Fibroblast of lung (primary cell): ENCODE measurements at places on chromosomes 1 and 21.
A peak's percentile ranks its signal among the peaks of the same experiment; 100 is the strongest.

DNA sequence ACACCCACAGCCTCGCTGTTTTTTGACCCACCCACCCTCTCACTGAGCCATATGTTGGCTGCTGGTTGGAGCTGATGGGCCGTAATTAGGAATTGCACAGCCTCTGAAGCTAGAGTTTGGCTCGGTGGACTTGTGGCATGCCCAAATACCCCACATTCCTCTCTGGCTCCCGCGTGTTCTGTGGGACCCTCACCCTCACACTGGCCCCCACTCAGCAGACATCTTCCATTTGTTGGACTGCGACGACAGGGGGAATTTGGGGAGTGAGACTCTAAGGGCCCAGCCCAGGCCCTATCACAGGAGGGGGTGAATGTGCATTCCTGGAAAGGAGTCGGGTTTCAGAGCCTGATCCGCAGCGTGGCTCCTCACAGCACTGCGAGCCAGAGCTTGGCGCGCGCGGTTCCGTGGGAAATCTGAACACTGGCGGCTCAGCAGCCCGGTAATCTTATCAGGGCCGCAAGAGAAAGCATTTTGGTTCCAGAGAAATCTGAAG is 5.2 kb downstream of the RCSD1 start:
- peak; percentile 26 for DNase-seq

DNA sequence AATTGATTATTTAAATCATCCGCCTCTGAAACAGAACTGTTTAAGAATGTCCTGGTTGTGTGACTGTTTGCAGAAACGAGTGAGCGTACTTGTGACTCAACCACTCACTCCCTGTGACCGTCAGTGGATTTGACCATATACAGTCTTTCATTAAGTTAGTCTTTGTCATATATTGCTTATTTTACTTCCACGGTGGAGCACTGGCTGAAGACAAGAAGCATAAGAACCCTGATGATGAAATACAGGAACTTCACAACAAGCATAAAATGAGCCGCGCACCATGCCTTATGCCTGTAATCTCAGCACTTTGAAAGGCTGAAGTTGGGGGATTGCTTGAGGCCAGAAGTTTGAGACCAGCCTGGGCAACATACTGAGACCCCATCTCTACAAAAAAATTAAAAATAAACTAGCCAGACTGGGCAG is 194.0 kb downstream of the TOMM20 start:
- DNase-seq = peak; percentile 88

DNA sequence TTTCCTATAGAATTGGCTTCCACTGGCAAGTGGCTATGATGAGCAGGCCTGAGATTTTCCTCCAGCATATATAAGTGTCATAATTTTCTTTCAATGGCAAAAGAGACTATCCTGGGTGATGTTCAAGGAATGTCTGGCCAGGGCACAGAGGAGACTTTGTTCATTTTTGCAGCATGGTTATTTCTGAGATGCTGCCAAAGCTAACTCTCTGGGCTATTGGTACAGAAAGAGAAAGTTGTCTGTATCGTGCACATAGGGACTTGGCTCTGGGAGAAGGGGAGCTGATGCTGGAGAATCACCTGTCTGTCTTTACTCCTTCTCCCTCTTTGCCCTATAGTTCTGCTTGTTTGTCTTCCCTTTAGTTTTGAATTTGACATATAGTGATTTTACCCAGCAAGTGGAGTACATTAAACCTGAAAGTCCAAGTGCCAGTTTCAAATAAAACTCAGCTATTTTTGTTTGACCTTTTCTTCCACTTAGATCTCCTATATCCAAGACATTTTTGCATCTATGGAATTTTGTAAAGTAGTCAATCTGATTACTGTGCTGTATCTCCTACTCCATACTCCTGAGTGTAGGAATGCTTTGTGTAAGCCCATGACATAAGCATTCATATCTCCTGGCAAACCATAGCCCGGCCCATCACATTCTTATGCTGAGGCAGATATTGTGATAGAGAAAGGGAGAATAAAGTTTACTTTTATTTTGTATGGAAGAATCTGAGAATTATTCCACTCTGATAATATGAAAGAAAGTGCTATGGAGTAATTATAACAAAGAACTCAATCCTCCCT is 3.9 kb downstream of the FNDC7 start:
- DNase-seq = peak; percentile 54

DNA sequence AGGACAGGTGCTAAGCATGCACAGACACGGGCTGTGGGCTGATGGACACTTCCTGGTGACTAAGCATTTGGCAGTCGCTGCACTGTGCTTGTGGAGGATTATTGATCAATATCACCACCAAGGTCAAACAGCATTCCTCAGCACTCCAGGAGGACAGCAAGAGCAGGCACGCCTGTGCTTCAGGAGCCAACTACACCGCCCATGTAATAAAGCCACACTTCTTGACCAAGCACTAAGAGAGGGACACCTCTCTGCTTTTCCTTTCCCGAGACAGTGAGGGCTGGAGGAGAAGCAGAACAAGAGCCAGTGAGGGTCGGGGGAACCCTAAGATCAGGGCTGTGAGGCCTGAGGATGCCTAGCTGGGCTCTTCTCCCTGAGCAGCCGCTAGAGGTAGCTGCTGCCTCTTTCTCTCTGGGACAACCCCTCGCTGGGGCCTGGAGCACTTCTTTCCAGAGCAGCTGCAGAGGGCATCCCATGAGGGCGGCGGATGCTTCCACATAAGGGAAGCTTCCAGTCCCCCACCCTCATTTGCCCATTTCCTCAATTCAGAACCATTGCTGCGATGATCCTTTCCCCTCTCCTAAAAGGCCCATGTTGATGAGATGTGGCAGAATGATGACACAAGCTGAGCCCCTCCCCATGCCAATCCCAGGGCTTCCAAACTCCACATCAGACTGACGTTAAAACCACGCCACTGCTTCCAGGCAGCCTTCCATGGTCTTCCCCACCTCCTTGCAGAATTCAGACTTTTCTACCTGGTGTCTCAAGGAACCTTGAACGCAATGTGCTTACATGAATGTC is 19.1 kb downstream of the RAB7B start:
- DNase-seq = peak; percentile 62

GRCh38 chr1:164777518-164777917 is 218.5 kb downstream of the PBX1 start:
- DNase-seq = no peak

DNA sequence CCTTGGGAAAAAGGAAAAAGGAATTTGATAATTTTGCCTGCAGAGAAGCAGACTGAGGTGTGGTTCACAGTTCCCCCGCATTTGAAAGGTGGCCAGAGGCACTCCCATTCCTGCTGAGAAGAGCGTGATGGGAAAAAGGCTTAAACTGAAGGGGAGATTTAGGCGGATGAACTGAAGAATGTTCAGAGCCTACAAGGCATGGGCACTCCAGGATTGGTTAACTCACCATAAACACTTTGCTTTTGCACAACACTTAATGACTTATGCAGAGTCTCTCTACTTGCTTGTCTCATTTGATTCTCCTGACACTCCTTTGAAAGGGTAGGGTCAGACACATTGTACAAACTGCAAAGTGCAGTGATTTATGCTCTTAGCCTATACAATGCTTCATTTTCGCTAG is 119.6 kb upstream of the RUNX1 start:
- peak; percentile 41 for DNase-seq

DNA sequence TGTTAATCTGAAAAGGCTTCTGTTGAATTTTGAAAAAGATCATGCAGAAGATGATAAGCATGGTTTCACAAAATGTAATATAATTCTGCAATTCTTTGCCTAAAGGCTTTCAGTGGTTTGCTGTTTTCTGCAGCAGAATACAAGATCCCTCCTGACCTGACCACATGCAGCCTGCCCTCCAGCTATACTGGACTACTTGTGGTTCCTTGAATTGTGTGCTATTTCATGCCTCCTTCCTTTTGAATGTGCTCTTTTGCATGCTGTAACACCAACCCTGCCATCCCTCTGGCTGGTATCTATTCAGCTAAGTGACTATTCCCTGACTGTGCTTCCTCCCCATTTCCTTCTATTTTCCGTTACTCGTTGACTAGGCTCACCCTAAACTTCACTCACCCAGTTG is 55.5 kb downstream of the CACNA1E start:
- no peak for DNase-seq

GRCh38 chr1:113946678-113947387 is 17.7 kb downstream of the HIPK1 start:
- DNase-seq = peak; percentile 5

GRCh38 chr1:190479516-190479915 is 1.9 kb upstream of the BRINP3 start:
- DNase-seq = no peak

DNA sequence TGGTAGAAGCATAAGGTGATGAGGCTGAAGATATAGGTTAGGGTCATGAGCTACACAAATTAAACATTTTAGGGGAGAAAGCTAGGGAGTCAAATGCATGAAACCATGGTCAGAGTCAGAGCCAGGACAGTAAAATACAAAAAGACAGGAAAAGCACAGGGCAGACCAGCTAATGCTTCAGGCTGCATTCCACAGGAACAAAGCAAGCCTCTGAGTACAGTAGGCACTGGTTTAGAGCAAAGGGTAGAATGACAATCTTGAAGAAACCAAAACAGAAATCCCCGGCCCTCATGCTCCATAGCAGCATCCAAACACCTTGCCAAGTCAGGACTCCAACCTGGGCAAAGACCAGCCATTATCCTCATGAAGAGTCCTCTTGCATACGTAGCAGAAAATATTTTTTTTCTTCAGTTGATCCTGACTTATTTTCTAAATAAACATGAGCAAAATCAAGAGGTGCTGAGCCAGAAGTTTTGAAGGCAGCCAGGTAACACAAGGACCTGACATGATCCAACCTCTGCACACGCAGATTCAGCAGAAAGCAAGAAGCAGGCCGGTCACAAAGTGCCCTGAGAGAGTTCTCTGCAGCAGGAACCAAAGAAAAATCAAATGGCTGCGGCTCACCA is 273.1 kb downstream of the TTLL7 start:
- no peak for DNase-seq

DNA sequence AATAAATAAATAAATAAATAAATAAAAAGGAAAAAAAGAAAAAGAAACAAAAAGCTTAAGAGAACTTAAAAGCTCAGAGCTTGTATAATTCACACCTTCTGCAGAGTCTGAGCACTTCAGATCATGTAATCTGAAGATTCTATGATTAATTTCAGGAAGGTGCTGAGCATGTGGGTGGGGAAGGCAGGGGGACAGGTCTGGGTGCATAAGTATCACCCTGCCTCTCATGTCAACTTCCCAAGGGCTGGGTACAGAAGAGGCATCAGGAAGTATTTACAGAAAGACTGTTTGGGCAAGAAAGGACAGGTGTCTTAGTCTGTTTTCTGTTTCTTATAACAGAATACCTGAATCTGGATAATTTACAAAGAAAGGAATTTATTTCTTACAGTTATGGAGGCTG is 20.4 kb upstream of the PADI2 start:
- no peak for DNase-seq

DNA sequence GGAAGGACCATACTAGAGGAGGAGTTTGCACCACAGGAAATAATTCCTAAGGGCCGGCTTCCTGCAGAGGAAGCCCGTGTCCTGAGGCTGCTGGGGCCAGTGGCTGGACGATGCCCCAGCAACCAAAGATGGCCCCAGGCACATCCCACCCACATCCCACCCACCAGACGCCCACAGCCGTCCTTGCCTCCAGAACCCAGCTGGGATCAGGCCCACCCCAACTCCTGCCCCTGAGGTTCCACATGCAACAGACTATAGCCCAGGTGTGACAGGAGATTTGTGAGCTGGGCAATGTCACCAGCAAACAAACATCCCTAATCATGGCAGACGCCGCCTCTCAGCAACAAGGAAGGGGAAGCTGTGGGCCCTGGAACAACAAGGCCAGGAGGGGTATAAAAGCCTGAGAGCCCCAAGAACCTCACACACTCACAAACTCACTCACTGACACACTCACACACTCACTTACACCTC is at the start of gene KRTAP10-9:
Gene KRTAP10-9, plus strand, starts transcription at position 421 of the 471 bp plus-strand sequence. CDS start 79 bp downstream, outside the sequence.
- no peak for DNase-seq

- no peak for DNase-seq
Measured at GRCh38 chr1:61233121-61233660, 150.8 kb downstream of the NFIA start.

DNA sequence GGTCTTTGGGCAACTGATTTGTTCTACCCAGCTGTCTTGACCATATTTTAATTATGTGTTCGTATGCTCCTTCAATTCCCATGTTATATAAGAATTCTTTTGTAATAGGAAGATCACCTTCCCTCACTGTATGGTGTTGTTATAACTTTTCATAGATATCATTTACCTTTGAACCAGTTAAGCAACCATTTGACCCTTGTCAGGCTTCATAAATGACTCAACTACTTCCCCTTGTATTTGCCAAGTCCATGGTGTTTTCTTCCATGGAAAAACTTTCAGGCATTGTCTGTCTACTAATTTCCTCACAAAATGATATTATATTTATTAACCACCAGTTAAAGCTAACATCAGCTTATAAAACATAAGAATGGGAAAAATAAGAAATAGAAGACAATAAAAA is 5.1 kb downstream of the BPNT1 start:
- DNase-seq = no peak

DNA sequence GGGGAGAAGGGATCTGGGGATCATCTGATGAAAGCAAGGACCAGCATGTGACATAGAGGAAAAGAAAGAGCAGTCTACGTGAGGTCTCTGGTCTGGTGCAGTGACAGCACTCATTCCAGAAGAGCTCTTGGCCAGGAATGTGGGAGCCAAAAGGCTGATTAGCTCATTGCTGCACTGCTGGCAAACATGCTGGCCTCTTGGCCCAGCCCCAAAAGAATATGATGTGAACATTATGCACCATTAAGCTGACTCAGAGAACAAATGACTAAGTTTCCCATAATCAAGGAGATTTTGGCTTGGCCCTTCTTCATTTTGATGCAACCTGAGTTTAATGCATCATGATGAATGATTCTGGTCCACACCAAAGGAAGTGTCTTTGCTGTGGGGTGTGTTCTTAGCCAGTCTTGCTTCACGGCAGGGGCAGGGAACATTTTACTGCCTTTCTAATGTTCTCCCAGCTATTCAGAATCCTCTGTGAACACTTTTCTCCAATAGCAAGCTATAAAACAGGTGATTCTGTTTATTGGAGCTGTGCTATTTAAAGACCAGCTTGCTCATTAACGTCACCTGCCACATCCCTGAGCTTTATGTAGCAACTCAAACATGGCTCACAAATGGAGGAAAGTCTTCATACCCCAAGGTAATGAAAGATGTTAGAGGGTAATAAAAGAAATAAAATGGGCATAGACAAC is 55.1 kb downstream of the PCBP3 start:
- DNase-seq = peak; percentile 99

- DNase-seq = no peak
Measured at GRCh38 chr1:28913786-28914227, 562 bp upstream of the EPB41 start.

- DNase-seq = peak; percentile 53
Measured at GRCh38 chr1:44036409-44037139, 5.3 kb upstream of the SLC6A9 start.

- no peak for DNase-seq
Measured at GRCh38 chr1:147502760-147503159, 38.5 kb upstream of the BCL9 start.
